ENCODE measurements at places on chromosomes 1 and 21.

GRCh38 chr1:1920608-1921458 lies 1.8 kb upstream of the TMEM52 start:
- H3K27me3 ChIP-seq = 0 out of 2 replicates have a peak, but pooled peaks cover 14% of the 10 kb centered on the region
- no peak for DNase-seq
- H3K36me3 ChIP-seq = no peaks in the 10 kb centered on the region
- peaks cover 9% of the 10 kb centered on the region for H3K4me1 ChIP-seq
- H3K27ac ChIP-seq = no peak overlapping the region
- no peak overlapping the region for H3K4me3 ChIP-seq

DNA sequence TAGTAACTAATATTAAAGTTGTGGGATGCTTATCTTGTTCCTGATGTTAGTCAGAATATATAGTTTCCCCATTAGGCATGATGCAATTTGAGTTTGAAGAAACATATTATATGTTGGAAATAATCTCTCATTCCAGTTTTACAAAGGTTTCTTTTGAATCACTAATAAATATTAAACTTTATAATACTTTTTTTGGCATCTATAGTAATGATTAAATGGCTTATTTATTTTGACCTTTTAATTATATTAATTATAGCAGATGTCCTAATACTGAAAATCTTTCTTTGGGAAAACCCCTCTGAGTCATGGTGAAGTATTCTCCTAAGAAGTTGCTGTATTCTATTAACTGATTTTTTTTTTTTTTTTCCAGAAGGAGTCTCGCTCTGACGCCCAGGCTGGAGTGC lies 28.5 kb upstream of the PTGS2 start:
- H3K4me3 ChIP-seq = no peak overlapping the region
- no peaks in the 10 kb centered on the region for H3K27me3 ChIP-seq
- no peaks in the 10 kb centered on the region for H3K4me1 ChIP-seq
- DNase-seq = no peak

DNA sequence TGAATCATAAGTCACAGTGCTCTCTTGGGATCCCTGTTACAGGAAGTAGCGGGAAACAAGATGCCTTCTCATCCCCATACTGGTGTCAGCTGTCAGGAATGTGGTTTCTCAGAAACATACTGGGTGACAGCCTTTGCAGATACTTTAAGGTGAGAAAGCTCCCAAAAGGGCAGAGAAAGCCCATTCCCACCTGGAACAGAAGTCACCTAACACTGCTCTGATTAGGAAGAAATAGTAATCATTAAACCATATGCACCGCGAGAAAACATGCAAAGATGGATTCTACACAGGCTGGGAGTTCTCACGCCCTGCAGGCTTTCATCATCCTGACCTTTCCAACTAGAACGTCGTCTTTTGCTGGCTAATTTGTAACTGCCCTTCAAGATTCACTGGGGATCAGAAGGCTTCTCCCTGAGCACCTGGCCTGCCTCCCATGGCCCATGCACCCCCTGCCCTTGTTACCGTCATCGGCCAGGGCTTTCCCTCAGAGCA lies 46.2 kb upstream of the SLC44A3 start:
- peak overlapping the region; percentile 85 for H3K27ac ChIP-seq
- H3K27me3 ChIP-seq = no peaks in the 10 kb centered on the region
- H3K36me3 ChIP-seq = no peaks in the 10 kb centered on the region
- peak; percentile 48 for DNase-seq
- peaks cover 69% of the 10 kb centered on the region for H3K4me1 ChIP-seq
- no peak overlapping the region for H3K4me3 ChIP-seq

DNA sequence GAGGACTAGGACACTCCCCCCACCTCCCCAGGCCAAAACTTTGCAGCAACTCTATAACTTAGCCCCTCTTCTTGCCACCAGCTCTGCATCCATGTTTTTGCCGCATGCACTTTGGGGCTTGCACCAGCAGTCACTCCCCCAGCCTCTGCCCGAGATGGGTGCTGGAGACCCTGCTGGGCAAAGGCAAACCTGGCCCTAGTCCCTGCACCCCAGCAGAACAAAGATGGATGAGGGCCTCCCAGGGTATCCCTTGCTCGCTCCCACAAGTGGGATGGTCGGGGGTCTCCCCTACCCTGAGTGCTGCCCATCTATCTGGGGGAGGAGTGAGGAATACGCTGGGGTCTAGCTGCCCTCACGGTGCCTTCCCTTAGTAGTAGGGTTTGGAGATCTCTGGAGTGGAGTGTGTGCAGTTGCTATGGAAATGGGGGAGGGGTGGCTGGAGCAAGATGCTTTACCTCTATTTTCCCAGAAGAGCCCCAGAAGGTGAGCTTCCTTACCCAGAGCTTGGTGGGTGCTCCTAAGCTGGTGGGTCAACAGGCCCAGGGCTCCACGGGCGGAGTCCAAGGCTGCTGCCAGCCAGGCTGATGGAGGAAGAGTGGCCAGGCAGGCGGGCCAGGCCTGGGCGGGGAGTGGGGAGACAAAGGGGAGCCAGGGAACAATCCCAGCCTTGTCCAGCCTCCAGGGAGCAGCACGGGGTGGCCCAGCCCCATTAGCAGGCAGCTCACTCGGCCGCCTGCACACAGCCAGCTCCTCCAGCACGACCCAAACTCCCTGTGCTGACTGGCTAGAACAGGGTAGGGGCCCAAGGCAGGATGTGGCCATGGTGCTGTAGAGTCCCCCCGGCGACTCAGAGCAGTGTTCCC lies at the start of gene PAQR6:
TSS of gene PAQR6 (minus strand) at position 597 of the 863 bp plus-strand sequence. CDS start 1,325 bp downstream, outside the sequence.
- no peak within 1 kb of the TSS for H3K4me3 ChIP-seq
- no peaks in the 10 kb centered on the region for H3K27me3 ChIP-seq
- no peak for DNase-seq
- no peak within 1 kb of the TSS for H3K27ac ChIP-seq
- H3K36me3 ChIP-seq = peaks cover 12% of the 10 kb centered on the region

- H3K27ac ChIP-seq = no peak overlapping the region
- DNase-seq = no peak
- peaks cover 11% of the 10 kb centered on the region for H3K27me3 ChIP-seq
These were observed 77.8 kb downstream of the TNR start for GRCh38 chr1:175665616-175666015.

DNA sequence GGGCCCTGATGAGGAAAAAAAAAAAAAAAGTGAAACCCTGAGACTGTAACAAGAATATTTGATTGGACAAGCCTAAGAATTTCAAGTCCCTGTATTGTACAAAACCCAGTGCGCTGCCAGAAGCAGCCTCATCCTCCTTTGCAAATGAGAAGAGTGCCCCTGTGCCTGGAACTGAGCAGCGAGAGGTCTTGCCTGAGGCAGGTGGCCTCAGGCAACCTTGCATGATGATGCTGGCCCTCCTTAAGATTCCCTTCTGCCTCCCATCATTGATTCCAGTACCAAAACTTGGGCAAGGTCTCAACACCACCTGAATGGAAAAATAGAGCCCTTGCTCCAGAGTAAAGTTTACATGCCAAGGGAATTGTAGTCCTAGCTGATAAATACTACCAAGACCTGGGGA lies 129.6 kb upstream of the RAB4A start:
- peaks cover 83% of the 10 kb centered on the region for H3K27me3 ChIP-seq
- H3K36me3 ChIP-seq = no peaks in the 10 kb centered on the region
- H3K27ac ChIP-seq = no peak overlapping the region
- H3K4me3 ChIP-seq = no peak overlapping the region
- no peaks in the 10 kb centered on the region for H3K4me1 ChIP-seq
- no peak for DNase-seq

- DNase-seq = no peak
- no peak overlapping the region for H3K27ac ChIP-seq
- H3K4me3 ChIP-seq = no peak overlapping the region
- H3K36me3 ChIP-seq = no peaks in the 10 kb centered on the region
These were observed 336.5 kb upstream of the ADGRL2 start for GRCh38 chr1:81463936-81464837.

DNA sequence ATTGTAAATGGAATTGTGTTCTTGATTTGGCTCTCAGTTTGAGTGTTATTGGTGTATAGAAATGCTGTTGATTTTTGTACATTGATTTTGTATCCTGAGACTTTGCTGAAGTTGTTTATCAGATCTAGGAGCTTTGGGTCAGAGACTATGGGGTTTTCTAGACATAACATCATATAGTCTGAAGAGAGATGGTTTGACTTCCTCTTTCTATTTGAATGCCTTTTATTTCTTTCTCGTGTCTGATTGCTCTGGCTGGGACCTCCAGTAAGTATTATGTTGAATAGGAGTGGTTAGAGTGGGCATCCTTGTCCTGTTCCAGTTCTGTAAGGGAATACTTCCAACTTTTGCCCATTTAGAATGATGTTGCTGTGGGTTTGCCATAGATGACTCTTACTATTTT lies 39.1 kb upstream of the ANGPTL1 start:
- no peak overlapping the region for H3K4me3 ChIP-seq
- H3K27ac ChIP-seq = no peak overlapping the region
- peaks cover 48% of the 10 kb centered on the region for H3K36me3 ChIP-seq
- H3K27me3 ChIP-seq = no peaks in the 10 kb centered on the region

DNA sequence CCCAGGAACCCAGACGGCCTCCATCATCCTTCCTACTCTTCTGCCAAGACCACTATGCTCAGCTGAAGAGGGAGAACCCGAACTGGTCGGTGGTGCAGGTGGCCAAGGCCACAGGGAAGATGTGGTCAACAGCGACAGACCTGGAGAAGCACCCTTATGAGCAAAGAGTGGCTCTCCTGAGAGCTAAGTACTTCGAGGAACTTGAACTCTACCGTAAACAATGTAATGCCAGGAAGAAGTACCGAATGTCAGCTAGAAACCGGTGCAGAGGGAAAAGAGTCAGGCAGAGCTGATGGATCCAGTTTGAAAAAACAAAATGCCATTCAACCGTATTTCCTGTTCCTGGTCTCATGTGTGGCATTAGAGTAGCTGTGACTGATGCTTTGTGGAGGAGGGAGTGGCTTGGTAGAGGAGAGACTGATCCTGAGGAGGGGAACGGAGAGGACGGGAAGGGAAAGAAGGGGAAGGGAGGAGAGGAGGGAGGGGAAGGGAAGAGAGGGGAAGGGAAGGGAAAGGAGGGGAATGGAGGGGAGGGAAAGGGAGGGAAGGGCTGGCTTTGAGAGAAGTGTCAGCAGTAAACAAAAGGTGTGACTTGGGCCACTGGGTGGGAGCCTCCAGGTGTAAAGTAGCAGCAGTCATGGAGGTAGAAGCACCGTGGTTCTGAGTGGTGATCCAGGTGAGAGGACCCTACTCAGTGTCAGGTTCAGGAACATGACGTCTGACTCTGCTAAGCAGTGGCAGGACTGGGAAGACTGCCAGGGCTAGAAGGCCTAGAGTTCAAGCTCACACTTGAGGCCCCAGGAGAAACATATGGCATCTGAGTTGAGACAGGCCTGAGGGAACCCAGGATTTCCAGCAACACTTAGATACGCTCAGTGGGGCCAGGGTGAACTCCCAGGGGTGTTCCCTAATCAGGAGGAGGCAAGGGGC lies 846 bp downstream of the HMGB4 start:
- no peak overlapping the region for H3K27ac ChIP-seq
- H3K36me3 ChIP-seq = no peaks in the 10 kb centered on the region
- no peaks in the 10 kb centered on the region for H3K4me1 ChIP-seq
- DNase-seq = no peak

DNA sequence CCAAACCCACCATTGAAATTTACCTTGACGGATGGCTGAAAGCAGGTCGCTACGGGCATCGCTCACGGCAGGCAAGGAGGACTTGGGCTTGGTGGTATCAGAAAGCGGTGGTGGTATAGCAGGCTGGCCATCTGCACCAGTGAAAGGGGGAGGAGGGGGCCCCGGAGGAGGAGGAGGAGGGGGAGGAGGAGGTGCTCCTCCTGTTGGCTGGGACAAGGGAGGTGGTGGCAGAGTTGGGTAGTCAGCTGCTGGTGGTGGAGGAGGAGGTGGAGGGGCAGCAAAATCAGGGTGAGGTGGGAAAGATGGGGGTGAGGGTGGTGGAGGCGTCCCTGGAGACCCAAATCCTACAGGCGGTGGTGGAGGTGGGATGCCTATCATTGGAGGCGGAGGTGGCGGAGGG lies 17.2 kb downstream of the GPR3 start:
- no peak overlapping the region for H3K27ac ChIP-seq
- peaks cover 7% of the 10 kb centered on the region for H3K36me3 ChIP-seq
- H3K4me1 ChIP-seq = no peaks in the 10 kb centered on the region
- no peak overlapping the region for H3K4me3 ChIP-seq
- DNase-seq = no peak

- no peaks in the 10 kb centered on the region for H3K36me3 ChIP-seq
- no peaks in the 10 kb centered on the region for H3K4me1 ChIP-seq
- H3K27me3 ChIP-seq = peaks cover 31% of the 10 kb centered on the region
- no peak overlapping the region for H3K27ac ChIP-seq
- no peak for DNase-seq
These were observed 28.4 kb downstream of the GLIS1 start for GRCh38 chr1:53710584-53710983.

GRCh38 chr1:180765151-180765550 lies 133.3 kb downstream of the XPR1 start:
- no peak overlapping the region for H3K27ac ChIP-seq
- no peak for DNase-seq
- no peaks in the 10 kb centered on the region for H3K36me3 ChIP-seq

- H3K4me3 ChIP-seq = no peak overlapping the region
- H3K36me3 ChIP-seq = no peaks in the 10 kb centered on the region
- H3K4me1 ChIP-seq = 0 out of 2 replicates have a peak, but pooled peaks cover 1% of the 10 kb centered on the region
- DNase-seq = no peak
- no peaks in the 10 kb centered on the region for H3K27me3 ChIP-seq
- no peak overlapping the region for H3K27ac ChIP-seq
These were observed 15.1 kb upstream of the SERTAD4 start for GRCh38 chr1:210217482-210217881.

GRCh38 chr1:52281518-52281917 lies 84.5 kb downstream of the CC2D1B start:
- H3K4me1 ChIP-seq = no peaks in the 10 kb centered on the region
- H3K27me3 ChIP-seq = no peaks in the 10 kb centered on the region
- peak; percentile 64 for DNase-seq
- H3K27ac ChIP-seq = no peak overlapping the region
- no peaks in the 10 kb centered on the region for H3K36me3 ChIP-seq

DNA sequence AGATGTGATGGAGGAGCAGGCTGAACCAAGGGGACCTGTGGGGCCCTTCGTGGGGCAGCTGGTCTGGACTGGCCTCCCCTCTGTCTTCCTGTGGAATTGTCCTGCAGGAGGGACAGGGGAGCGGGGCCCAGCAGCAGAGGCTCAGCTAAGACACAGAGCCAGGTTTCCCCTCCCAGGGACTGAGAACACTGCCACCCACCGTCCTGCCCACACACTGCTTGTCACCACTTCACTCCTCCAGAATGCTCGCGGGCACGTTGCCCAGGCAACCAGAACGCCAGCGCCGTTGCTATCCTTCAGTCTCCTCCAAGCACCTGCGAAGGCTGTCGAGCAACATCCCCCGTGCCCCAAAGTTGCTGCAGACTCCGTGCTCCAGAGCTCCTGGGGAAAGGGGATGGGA lies 46.4 kb downstream of the AJAP1 start:
- no peak overlapping the region for H3K27ac ChIP-seq
- no peak overlapping the region for H3K4me3 ChIP-seq
- H3K27me3 ChIP-seq = peaks cover 53% of the 10 kb centered on the region
- H3K4me1 ChIP-seq = no peaks in the 10 kb centered on the region
- DNase-seq = no peak

GRCh38 chr21:37536616-37537278 lies 170.2 kb downstream of the DYRK1A start:
- no peak overlapping the region for H3K4me3 ChIP-seq
- no peak for DNase-seq
- H3K36me3 ChIP-seq = no peaks in the 10 kb centered on the region

Data from PC-9 (cell line).